ENCODE measurements at places on chromosomes 3 and 15.
A peak's percentile ranks its signal among the peaks of the same experiment; 100 is the strongest.

DNA sequence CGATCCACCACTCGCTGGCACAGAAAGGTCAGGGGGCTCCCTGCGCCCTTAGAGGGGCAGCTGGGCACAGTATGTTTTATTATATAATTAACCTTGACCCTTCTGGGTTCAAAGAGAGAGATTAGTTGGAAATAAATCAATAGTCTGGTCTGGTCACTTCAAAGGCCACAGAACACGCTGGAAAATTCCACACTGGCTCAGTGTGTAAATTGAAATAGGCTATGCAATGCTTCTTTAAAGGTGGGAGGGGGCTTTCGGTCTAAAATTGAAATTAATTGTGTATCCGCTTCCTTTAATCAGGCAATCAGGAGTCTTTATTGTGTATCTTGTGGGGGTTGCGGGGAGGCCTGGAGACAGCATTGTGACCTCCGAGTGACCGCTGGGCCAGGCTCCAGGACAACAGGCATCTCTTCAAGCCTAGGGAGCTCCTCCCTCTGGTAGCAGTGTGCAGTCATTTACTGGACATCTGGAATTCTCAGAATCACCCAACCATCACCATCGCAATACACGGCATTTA lies 8.0 kb downstream of the RNU5B-1 start:
- no peak for DNase-seq

GRCh38 chr3:61736506-61736905 lies 175.1 kb downstream of the PTPRG start:
- DNase-seq: no peak

DNA sequence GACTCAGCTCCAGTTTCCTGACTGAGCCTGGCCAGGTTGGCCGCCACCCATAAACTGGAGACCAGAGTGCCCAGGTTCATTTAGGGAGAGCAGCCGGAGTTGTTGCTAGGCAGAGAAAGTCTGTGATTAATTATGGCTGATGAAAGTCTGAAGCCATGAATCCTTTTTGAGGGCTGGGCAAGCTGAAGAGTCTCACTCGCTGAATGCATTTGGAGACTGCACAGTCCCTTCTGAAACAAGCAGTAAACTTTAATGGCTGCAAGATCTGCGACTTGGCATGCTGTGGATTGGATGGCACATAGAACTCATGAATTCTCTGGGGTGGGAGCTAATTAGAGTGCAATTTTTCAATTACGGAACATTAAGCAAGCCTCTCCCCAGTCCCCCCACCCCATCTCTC lies 282.1 kb downstream of the RPLP1 start:
- no peak for DNase-seq

GRCh38 chr3:110391640-110392395 lies 679.8 kb upstream of the NECTIN3 start:
- DNase-seq: no peak

- no peak for DNase-seq
Observed at GRCh38 chr15:57390583-57390982, 14.3 kb downstream of the CGNL1 start.

DNA sequence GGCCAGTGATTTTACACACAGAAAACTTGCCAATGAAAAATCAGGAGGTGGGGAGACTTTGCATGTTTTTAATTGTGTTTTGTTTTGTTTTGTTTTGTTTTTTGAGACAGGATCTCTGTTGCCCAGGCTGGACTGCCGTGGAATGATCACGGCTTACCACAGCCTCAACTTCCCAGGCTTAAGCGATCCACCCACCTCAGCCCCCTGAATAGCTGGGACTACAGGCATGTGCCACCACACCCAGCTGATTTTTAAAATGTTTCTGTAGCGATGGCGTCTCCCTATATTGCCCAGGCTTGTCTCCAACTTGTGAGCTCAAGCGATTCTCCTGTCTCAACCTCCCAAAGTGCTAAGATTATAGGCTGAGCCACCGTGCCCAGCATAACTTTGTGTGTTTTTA lies 46.0 kb downstream of the MEIS2 start:
- no peak for DNase-seq

DNA sequence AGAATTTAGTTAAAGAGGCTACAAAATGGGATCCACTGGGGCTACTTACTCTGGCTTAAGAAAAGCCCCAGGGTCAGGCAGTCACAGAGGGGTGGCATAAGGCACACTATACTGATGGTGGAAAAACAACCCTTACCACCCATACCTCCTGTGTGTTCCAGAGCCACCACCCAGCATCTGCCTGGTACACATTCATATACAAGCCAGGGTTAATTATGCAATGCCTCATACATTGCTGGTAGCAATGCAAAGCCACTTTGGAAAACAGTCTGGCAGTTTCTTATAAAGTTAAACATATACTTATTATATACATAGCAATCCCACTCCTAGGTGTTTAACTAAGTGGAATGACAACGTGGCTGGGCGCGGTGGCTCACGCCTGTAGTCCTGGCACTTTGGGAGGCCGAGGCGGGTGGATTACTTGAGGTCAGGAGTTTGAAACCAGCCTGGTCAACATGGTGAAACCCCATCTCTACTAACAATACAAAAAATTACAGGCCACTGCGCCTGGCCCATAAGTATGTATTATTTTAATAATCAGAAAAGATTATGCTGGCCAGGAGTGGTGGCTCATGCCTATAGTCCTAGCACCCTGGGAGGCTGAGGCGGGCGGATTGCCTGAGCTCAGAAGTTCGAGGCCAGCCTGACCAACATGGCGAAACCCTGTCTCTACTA lies 15.2 kb upstream of the NCKIPSD start:
- no peak for DNase-seq

GRCh38 chr15:25624504-25625177 lies 185.8 kb upstream of the UBE3A start:
- DNase-seq: no peak

DNA sequence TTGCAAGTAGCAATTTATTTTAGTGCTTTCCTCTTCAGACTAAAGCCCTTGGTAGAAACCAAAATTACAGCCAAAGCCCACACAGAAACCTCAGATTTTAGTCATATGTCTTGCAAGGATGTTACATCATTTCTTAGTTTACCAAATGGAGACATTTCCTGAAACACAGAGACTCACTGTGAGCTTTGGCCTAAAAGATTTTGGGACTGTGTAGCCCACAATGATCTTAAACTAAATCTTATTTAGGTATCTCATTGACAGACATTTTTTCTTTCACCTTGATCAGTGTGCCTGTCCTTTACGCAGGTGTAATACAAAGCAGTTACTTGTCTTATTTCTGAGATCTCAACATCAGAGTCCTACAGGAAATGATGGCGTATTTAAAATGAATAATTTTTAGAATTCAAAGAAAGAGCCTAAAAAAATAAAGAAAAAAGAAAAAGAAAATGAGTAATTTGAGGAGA lies 27.8 kb upstream of the AP4E1 start:
- no peak for DNase-seq

DNA sequence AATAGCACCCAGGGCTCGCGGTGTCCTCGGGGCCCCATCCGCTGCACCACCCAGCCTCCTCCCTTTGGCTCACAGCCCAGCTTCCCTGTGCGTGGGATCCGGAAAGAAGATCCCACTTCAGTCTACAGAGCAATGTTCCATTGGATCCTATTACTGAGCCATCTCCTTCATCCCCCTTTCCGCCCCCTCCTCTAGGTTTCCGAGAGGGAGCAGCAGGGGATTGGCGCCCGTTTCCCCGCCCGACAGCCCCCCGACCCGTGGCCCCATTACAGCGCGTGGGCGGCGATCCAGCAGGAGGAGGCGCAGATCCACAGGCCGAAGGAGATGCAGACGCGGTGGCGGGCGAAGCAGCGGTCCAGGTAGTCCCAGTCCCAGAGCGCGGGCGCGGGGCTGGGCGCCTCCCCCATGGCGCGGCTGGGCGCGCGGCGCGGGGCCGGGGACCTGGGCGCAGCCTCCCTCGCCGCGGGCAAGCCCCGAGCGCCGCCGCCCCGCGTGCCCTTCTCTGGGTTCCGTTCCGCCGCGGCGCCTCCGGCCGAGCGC lies 340 bp downstream of the TMEM44 start:
- peak; percentile 75 for DNase-seq

- DNase-seq: no peak
Observed at GRCh38 chr3:125035217-125035616, 20.6 kb downstream of the HEG1 start.

DNA sequence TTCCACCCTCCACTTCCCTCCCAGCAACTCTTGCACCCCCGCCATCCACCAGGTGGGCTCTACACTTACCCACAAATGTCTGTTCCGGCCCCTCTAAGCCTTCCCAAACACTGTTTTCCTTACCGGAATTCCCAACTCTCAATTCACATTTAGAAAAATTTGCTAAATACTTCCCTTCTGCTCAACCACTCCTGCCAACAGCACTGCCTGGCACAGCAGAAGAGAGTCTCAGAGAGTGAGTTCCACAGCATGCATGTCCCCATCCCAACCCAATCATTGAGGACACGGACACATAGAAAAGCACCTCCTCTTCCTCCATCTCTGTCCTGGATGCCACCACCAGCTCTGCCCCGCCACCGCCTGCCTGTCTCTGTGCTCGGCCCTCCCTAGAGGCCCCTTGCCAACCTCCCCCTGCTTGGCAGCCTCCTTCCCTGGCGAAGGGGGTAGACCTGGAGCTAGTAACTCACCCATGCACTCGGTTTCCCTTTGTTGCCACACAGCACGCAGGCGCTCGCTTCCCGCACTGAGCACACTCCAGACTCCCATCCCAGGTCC lies 66.2 kb upstream of the SLC6A1 start:
- DNase-seq: no peak

GRCh38 chr15:51171634-51171932 lies 76.9 kb upstream of the TNFAIP8L3 start:
- DNase-seq: no peak

DNA sequence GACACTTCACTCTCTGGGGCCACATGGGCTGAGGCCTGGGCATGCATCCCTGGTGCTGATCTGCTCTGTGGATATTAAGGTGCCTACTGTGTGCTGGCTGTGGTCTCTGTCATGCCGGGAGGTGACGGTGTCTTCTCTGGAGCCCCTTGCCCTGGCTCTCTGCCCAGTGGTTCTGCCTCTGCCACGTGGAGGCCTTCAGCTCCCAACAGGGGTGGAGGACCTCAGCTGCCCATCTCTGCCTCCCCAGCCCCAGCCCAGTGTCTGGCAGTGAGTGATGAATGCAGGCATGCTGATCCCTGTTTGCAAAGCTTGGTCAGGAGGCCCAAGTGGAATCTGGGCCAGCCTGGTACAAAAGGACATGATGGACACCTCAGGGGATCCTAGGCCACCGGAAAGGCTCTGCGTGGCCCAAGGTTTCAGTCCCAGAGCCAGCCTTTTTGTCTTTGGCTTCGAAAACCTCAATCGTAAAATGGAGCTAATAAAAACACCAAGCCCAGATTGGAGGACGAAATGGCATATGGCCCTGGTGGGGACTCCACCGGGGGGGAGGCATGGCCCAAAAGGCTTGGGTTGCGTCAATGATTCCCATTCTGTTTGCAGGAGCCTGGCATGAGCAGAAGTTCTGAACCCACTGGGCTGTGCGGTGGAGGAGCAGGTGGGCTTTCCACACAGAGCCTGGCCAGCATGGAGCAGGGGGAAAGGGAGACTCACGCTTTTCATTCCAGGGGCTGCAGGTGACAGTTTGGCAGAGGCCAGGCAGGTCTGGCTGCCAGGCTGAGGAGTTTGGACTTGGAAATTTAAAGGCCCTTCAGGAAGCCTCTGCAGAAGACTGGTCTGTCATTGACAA lies 54.7 kb upstream of the KLF13 start:
- no peak for DNase-seq

DNA sequence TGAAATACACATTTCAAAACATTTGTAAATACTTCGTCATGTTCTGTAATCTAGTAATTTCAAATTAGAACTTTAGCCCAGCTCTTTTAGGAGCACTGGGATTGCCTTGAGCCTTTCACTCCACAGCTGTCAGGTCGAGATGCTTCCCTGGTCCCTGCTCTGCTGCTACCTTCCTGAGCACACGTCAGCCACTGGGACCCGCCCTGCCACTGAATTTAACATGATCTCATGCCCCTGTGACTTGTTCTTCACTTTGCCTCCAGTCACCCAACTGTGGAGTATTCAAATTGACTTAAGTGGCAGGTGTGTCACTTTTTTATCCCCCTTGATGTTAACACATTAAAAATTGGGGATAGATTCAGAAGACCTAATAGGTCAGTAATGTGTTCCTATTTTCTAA lies 3.3 kb downstream of the ARRDC4 start:
- no peak for DNase-seq
